ENCODE measurements at places on chromosomes 2 and 18.
A peak's percentile ranks its signal among the peaks of the same experiment; 100 is the strongest.

DNA sequence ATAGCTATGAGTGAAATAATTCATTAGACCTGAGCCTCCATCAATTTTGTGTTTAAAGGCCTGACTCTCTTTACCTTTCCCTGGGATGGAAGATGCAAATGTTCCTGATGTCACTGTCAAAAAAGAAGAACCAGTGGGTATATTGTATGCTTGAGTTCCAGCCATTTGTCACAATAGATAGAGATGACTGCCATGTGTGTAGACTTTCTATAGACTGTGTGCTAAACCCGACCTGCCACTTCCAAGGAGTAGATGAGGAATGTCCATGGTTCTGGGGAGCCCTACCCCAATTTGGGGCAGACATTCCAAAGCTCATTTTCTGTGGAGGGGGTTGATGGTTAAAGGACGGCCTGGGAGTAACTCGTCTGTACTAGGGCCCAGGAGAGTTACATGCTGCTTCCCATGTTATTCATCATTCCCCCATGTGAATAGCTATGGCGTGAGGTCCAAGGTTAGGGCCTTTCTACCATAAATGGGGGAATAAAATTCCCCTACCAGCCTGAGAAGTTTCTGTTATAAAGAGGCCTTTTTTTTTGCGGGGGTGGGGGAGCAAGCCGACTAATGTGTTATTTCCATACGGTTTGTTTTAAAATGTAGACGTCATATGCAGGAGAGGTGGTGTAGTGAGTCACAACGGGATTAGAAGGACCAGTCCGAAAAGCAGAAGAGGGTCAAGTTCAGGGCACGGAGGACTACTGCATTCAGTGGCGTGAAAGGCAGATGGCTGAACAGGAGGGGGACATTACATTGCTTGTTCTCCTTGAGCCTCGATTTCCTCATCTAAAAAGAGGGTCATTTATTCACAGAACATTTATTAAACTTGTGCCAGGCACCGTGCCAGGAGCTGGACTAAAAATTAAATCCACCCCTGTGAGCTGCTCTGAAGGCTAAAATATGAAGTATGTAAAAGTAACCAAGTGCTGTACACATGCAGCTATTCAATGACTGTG lies 24.0 kb downstream of the IL1B start:
- DNase-seq: no peak

DNA sequence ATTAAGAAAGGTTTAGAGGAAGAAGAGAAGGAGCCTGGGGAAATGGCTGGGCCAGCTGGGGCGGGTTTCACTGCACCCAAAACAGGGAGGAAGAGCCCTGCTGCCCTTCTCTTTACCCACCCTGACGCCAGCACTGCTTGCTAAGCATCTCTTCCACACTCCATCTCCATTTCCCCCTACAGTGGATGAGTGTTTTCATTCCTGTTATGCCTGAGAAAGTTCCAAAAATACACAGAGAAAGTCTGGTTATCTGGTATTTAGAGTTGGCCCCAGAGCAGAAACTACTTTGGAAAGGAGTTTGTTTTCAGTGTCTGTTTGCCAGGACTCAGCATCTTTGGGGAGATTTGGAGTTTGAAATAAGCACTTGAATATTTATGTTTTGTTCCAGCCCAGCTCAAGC lies 451.0 kb downstream of the SLC4A3 start:
- DNase-seq: no peak

DNA sequence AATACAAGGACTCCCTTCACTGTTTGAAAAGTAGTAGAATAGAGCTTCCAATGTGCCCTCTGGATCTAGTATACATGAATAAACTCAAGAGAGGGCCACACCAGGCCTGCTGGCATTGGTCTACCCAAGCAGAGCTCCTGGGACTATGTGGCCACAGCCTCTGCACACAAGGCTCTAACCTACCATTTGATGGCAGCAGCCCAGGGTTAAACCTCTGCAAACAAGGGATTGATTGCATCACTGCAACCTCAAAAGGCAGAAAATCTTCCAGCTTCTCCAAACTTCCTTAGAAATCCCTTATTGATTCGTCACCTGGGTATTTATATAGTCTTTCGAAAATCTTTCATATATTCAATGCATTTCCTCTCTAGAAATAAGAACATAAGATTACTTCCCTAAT lies 147.6 kb upstream of the SETBP1 start:
- no peak for DNase-seq

GRCh38 chr18:23730857-23731256 lies 41.6 kb downstream of the LAMA3 start:
- no peak for DNase-seq

GRCh38 chr2:232878855-232879617 lies 9.0 kb downstream of the SNORC start:
- no peak for DNase-seq

DNA sequence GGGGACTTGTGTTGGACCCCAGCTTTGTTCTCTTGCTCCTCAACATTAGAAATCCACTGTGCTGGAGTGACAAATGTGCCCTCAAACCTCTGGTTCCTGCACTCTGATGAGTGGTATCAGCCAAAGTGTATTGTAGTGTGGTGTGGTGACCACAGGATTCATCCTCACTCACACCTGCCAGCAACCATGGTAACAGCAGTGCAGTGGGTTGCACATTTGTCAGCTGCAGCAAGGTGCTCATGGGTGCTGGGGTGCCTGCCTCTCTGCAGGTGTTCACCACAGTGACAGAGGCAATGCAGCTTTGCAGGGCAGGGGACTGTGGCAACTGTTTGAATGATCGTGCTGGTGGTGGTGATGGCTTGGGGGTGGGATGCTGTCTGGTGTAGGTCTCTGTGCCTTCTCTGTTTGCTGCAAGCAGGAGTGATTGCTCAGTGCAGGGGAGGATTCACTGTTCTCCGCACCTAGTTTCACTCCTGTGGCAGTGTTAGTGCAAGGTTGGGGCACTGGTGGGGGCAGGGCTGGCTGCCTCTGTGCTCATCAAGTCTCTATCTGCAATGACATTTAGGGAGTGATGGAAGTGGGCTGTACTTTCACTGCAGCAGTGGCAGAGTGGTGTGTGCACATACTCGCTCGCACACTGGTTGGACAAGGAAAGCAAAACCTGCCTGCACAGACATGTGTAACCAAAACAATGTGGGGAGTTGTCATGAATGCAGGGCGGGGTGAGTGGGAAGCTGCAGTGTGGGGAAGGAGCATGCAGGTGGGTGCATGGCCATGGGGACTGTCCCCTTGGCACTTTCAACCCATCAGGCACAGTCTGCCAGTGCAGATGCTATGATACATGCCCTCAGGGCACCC lies 301.1 kb downstream of the PIK3C3 start:
- DNase-seq: no peak

GRCh38 chr2:6626401-6627012 lies 239.2 kb downstream of the CMPK2 start:
- no peak for DNase-seq

GRCh38 chr2:106664669-106665068 lies 177.5 kb downstream of the CD8B2 start:
- DNase-seq: no peak

- DNase-seq: peak; percentile 65
These were observed 6.5 kb upstream of the CAPN10 start for GRCh38 chr2:240579771-240580614.

- DNase-seq: no peak
These were observed 803.6 kb upstream of the FANCL start for GRCh38 chr2:59044736-59045135.

- no peak for DNase-seq
These were observed 225.3 kb upstream of the AGAP1 start for GRCh38 chr2:235268535-235268934.

DNA sequence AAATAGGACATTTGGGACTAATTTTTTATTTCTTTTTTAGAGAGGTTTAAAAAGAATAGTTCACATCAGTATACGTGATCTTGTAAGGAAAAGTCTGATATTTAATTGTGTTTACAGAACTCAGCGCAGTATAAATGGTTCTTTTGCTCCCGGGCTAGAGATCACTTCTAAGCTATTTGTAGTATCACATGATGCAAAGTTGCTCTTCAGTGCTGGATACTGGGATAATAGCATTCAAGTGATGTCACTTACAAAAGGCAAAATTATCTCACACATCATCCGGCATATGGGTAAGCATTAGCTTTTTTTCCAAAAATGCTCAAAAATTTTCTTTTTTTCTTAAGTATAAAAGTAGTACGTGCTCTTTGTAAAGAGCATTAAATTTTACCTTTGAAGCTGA lies 37.4 kb upstream of the CYP20A1 start:
- DNase-seq: no peak

GRCh38 chr18:36735130-36735529 lies 93.7 kb downstream of the TPGS2 start:
- no peak for DNase-seq

GRCh38 chr2:221677688-221678087 lies 105.6 kb upstream of the EPHA4 start:
- DNase-seq: no peak

DNA sequence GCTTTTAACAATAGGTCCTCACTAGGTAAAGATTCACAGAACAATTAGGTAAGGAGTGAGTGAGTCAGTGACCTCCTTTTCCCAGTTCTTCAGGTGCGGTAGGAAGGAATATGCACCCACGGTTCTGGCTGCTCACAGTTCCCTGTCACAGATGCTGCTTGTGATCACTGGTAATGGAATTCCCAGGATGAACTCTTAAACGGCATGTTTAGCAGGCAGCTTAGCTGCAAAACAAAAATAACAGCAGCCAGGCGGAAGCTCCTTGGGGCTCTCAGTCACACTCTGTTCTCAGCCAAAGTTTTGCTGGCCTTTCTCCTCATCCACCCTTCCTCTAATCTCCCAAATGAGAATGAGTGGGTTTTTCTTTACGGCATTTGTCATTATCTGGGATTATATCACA lies 274.5 kb downstream of the MYT1L start:
- DNase-seq: no peak

DNA sequence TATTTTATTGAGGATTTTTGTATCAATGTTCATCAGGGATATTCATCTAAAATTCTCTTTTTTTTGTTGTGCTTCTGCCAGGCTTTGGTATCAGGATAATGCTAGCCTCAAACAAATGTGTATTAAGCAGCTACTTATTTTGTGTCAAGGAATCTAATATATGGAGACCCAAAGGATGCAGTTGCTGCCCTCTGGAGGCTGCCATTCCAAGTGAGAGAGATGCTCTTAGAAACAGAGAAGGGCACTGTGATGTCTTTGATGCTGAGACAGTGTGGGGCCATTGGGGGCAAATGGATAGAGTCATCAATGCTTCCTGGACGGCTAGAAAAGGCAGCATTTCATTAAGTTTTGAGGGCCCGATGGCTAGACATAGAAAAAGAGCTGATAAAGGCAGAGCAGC lies 292.6 kb downstream of the SETBP1 start:
- DNase-seq: no peak

DNA sequence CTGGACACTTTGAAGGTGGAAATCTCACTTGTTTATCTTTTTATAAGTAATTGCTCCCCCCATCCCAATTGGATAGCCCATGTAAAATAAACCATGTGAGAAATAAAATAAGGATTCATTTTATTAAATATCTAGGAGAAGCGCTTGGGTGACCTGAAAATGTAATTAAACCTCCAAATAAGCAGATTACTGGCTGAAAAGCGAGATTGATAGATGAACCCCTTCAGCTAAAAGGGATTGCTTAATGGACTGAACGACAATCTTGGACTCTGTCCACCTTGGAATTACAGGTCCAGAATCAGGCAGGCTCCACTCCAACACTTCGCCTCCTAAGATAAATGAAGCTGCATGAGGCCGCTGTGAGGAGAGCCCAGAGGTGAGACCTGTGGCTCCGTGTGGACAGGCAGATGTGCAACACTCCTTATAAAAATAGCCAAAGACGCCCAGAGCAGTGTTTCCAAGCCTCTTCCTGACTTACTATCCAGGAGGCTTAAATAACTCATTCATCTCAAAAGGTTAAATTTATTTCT lies 441.5 kb downstream of the MTX2 start:
- DNase-seq: no peak

GRCh38 chr18:25726298-25726697 lies 364.1 kb downstream of the SS18 start:
- no peak for DNase-seq

GRCh38 chr2:235543128-235543750 lies 49.4 kb downstream of the AGAP1 start:
- no peak for DNase-seq

- no peak for DNase-seq
These were observed 5.5 kb downstream of the SYT4 start for GRCh38 chr18:43271593-43272432.

DNA sequence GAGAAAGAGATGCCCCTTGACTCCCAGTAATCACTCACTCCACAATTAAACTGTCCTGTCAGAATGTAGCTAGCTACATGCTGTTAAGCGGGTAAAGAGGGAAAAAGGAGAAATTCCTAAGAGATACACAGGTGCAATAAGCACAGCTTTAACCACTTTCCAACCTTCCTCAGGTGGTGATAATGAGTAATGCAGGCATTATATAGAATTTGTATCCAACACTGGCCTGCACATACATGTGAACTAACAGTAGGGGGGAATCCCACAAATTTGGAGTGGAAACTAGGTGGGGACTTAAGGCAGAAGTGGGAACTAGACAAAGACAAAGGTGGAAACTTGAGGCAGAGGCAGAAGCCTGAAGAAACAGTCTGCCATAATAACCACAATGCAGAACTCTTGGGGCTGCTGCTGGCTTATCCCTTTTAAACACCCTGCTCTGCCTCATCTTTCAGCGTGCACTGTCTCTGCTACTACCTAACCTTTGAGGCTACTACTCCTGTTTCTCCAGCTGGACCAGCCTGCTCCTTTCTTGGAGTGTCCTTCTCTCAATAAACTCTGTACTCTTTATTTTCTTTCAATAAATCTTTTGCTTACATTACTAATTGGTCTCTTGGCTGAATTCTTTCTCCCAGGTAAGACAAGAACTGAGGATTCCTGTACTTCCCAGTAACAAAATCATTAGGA lies 259.7 kb downstream of the PDE11A start:
- DNase-seq: no peak

DNA sequence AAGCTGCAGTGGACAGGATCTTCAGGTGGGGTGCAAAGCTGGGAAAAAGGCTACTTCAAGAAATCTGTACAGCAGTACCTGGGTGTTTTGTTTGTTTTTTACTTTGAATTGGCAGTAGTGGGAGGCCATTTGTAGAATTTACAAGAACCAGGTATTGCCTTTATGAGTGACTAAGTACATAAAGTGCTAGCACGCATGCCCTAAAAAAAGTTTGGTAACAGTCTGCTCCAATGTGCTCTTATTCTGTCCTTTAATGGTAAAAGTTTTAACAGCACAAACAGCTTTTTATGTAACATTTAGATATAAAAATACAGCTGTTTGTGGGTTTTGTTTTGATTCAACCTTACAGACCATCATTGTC lies 17.2 kb downstream of the REV1 start:
- no peak for DNase-seq

DNA sequence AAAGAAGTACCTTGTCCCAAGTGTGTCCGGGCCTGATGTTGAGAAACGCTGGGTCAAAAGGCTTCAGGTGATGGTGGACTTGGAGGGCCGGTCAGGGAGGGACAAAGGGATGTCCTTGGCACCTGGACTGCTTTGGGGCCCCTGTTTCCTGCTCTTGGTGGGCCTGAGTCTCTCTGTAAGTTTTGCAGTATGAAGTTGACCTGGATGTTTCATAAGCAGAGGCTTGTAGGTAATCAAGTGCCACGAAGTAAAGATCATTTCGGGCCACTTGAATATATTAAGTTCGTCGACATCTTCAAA lies 29.4 kb downstream of the ASAP2 start:
- no peak for DNase-seq

Measured in activated T-cell treated with anti-CD3 and anti-CD28 coated beads for 1 hour (primary cell).